ENCODE measurements at places on chromosomes 5 and 9.

GRCh38 chr5:57750891-57751290 lies 268.3 kb upstream of the ACTBL2 start:
- no peak for DNase-seq

DNA sequence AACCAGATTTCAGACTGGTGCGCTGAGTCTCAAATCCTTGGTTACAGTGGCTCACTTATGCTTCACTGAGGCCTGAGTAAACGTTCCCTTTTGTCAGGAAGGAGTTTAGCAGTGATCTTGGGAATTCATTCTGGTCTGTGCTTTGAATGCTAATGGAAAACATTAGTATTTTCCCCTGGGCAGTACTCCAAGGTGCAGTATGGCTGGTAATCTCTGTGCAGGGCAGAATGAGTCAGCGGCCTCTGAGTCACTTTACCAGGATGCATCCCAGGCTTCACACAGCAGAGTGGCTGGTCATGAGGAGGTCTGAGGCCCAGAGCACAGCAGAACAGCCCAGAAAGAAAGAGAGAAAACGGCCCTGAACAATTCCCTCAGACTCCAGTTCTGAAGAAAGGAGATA lies 54.0 kb downstream of the PCA3 start:
- DNase-seq = no peak

GRCh38 chr5:136781464-136781863 lies 416.1 kb upstream of the TRPC7 start:
- no peak for DNase-seq

DNA sequence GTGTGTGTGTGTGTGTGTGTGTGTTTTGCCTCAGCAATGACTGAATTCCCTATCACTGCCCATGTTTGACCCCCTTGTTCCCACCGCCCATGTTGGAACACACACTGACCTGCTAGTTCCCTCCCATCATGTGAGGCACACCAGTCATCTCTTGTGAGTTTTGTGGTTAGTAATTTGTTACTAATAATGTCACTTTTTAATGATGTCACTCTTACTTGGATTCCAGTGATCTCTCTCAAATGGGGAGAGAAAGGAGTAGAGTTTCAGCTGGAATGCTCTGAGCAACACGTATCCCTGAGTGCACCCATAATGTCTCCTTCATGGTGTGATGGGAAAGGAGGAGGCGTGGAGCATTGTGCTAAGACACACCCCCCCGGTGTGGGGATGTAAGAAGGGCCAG lies 172.6 kb downstream of the SH3GL2 start:
- DNase-seq = no peak

- DNase-seq = no peak
Observed at GRCh38 chr5:21919414-21920022, 933.6 kb downstream of the CDH12 start.

DNA sequence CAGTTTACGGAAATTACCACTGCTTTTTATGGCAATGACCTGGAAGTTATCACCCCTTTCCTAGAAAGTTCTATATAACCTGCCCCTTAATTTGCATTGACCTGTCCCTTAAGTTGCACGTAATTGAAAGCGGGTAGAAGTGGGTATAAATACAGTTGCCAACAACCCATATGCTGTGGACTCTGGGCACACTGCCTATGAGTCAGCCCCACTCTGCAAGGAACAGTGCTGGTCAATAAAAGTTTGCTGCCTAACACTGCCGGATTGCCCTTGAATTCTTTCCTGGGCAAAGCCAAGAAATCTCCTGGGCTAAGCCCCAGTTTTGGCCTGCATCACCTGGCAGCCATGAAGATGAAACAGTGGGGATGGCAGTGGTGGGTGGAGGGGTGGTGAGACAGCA lies 23.9 kb upstream of the CLPTM1L start:
- no peak for DNase-seq

DNA sequence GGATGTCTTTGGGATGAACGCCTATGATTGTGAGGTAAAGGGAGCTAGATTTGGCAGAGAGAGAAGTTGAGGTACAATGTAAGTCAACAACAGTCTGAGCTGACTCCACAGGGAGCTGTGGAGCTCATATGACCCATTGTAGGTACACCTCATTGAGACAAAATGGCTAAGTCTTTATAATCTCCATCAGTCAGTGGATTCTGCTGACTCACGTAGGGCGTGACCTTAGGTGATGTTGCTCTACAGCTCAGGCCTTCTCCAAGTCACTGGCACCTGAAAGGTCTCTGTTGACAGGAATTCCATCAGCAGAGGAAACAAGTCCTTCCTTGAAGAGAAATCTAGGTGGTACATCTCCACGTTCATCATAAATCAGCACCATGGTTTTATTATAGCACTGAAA lies 118.2 kb upstream of the PRR16 start:
- no peak for DNase-seq

Data from activated naive CD8-positive, alpha-beta T cell treated with anti-CD3 and anti-CD28 coated beads, Interleukin-2, amount 50 U/mL, for 16 hours (primary cell).